Posterior vena cava (tissue), 2 donors: ENCODE measurements at places on chromosomes 12 and 14. TPM values are rescaled to one million over a fixed set of nuclear protein-coding genes. Genes with fewer than 3 reads are reported as not detected.

- no peak for DNase-seq
Measured at GRCh38 chr14:105456736-105457617, 17.6 kb upstream of the CRIP2 start.

DNA sequence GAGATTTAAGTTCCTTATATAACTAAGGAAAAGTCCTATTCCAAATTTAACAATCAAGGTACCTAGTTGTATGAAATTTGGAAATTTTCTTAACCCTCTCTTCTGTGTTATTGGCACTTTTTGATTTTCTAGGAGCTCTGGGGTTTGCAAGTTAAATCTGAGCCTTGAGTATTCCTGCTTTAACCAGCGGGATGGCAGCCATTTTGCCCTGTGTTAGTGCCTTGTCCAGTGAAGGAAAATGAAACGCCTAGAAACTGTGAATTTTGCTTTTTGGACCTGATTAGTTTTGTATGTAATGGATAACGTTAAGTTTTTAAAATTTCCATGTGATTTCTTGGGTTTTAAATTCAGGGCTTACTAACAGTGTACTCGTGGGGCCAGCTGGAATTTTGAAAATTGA, 45.1 kb downstream of the DIP2B start:
- no peak for DNase-seq

DNA sequence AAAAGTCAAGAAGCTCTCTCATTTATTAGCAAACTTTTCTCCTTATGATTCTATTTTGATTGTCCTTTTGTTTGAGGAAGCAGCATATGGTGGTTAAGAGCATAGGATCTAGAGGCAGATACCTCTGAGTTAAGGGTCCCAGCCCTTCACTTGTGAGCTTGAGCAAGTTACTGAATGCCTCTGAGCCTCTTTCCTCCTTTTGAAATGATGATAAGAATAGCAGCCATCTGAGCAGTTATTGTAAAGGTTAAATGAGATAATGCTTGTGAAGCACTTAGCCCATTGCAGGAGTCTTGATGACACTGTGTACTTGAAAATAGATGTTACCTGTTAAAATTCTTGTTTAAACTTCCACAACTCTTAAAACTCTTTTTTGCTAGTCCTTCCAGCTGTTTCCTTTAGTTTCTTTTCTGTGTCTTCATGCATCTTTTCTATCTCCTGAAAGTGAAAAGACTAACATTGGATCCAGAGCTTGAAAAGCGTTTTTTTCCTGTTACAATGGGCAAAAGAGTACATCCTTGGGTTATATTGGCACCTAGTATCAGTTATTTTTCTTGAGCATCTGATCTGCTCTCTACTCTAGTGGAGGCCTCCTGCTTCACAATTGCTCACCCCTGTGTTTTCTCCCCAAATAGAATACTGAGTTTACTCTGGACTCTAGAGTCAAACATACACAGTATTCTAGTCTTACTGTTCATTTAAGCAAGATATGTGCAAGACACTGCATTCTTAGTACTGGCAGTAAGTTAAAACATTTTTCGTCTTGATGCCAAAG, 3.1 kb downstream of the HIF1A start:
- DNase-seq, result no peak

- no peak for DNase-seq
Measured at GRCh38 chr12:4154672-4155225, 118.8 kb upstream of the CCND2 start.

DNA sequence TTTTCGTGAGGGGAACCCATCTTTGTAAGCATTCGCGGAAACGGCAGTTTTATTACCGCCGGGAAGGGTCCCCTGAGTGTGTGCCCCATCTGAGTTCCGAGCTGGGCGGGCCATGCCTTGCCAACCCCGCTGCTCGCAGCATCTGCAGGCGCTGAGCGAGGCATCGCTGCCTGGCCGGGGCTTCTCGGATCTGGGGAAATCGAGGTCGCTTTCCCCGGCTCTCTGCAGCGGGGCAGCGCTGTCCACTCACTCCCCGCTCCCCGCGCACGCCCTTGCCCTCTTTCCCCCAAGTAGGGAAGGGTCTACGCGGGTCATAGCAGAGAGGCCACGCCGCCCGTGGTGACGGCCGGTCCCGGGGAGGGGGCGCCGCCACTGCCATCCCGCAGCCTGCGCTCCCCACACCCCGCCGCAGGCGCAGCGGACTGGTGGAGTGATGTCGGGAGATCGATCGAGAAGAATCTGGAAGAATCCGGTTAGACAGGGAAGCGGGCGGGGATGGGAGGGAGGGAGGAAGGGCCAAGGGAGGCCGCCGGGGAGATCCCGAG, 507 bp upstream of the FKBP4 start:
- DNase-seq, result no peak

GRCh38 chr12:91356405-91356804, 173.8 kb upstream of the DCN start:
- no peak for DNase-seq

DNA sequence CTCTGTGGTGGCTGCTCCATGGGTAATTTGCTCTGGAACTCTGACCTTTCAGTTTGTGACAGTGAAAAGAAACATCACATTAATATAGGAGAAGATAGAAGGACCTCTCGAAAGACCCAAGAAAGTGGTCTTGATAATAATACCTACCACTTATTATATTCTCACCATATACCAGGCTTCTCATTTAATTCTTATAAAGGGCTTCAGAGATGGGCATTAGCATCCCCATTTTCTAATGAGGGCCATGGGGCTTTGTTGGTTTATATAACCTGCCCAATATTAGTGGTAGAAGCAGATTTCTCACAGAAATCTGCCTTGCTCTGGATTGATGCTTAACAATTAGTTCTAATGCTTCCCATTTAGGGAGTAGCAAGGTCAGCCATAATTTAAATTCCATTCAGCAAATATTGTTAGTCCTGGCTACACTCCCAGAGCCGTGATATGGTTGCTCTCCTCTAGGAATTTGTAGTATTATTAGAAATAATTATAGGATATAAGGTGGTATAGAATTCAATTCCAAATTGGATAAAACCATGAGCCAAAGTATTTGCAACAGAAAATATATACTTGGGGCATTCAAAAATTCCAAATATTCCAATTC, 7.4 kb upstream of the AMIGO2 start:
- DNase-seq, result no peak

- no peak for DNase-seq
Measured at GRCh38 chr12:122722387-122722786, 5.8 kb upstream of the HCAR3 start.

DNA sequence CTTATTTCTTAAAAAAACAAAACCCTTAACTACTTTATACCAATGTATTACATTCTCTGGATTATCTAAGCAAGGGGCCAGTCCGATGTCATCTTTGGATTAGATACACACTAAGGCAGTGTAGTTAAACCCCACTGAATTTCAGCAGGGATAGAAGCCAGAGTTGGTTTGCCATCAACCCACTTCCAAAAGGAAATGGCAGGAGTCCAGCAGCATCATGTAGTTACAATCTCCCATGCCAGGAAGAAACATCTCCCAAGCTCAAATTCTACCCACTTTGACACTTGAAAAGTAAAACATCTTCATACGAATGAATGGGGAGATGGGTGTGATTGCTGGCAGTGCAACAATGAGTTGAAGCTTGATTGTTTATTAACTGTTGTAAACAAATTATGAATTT, 203.5 kb upstream of the PLXNC1 start:
- no peak for DNase-seq

- DNase-seq, result no peak
Measured at GRCh38 chr12:106819991-106820390, 45.5 kb downstream of the RIC8B start.

GRCh38 chr12:107229827-107230226, 136.5 kb upstream of the CRY1 start:
- no peak for DNase-seq

DNA sequence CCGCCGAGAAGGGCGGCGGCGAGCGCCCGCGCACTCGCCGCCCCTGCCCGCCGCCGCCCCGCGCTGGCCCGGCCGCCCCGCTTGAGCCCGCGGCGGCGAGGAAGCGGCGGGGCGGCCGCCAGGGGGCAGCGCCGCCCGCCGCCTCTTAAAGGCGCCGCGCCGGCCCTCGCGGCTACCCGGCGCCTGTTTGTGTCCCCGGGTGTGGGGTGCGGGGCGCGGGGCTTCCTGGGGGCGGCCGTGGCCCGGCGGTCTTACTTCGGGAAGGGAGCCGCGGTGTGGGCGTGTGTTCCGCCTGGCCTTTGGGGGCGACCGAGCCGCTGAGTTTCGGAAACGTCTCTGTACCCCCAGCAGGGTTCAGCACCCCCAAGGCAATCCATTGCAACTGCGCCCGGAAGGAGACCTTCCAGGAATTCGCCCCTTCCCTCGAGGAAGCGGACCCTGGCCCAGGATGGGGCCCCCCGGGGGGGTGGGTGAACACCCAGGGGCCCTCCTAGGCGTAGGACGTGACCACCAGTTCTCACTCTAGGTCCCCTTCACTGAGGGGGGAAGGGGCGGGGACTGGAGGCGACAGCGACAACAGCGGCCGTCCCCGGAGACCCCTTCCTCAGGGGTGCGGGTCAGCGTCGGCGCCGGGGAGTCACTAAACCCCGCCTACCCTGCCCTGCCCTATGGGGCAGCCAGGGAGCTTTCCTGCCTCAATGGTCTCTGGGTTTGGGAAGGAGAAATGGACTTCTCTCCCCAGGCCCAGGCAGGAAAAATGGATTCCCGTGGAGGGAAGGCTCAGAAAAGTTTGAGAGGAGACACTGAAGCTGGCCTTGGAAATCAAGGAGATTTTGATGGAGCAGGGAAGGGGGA, at the start of gene ITPK1:
Gene ITPK1, minus strand, starts transcription at position 105 of the 855 bp plus-strand sequence. CDS start 762 bp downstream, outside the sequence.
- peak; percentile 86 for DNase-seq

DNA sequence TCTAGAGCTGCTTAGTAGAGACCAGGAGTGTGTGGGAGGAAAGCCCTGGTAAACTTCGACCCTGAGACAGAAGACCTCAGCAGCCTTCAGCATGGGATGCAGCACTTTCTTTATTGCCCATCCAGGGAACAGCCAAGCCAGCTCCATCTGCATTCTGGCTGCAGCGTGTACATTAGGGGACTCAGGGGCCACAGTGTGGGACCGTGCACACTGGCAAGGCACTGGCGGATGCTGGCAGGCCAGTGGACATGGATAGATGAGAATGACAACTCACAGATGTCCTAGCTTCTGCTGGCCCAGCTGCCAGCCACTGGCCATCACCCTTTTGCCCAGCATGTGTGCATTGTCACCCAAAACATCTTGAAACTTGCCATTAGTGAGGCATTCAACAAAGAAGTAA, 12.5 kb downstream of the PLD4 start:
- no peak for DNase-seq

- DNase-seq, result peak; percentile 84
Measured at GRCh38 chr12:123973552-123974341, 732 bp downstream of the ZNF664 start.

- no peak for DNase-seq
Measured at GRCh38 chr12:66187821-66188220, 1.2 kb upstream of the IRAK3 start.

DNA sequence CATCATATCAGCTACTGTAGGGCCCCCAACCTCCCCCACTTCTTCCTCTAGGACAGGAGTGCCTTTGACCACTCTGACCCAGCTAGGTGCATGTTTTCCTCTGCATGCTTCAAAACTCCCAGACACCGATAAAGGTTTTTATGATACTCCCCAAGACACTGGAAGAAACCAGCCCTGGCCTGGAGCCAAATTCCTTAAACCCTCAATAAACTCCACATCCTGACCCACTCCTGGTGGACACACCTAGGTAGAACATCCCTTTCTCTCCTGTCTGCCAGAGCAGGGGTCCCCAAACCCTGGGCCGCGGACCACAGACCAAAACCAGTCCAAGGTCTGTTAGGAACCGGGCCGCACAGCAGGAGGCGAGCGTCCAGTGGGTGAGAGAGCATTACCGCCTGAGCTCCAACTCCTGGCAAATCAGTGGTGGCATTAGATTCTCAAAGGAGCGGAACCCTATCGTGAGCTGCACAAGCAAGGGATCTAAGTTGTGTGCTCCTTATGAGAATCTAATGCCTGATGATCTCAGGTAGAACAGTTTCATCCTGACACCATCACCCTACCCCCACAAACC, 49.6 kb downstream of the NT5DC3 start:
- DNase-seq, result no peak

DNA sequence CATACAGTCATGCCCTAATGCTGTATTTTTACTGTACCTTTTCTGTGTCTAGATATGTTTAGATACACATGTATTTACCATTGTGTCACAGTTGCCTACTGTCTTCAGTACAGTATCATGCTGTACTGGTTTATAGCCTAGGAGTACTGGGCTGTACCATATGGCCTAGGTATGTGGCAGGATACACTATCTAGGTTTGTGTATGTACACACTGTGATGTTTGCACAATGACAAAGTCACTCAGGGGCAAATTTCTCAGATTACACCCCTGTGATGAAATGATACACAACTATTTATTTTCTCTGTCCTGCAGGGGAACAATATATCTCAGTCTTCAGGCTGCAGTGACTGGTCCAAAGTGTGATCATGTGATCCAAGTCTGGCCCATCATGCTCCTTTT, 1076.1 kb downstream of the VRK1 start:
- DNase-seq, result no peak

- DNase-seq, result no peak
Measured at GRCh38 chr12:48069241-48069640, 36.6 kb downstream of the SENP1 start.

DNA sequence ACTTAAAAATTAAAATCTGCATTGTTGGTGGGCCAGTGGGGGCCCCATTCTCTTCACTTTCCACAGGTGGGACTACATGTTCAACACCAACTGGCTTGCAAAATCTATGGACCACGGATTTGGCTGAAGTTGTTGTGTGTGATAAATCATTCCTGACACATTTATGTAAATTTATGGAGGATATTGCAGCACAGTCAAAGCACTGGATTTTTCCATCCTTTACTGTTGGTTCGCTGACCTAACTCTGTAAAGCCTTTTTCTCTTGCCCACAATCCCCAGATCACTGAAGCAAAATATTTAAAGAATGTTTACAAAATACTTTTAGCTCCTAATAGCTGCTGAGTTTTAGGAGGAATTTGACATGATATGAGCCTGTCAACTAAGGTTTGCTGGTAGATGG, 219.7 kb upstream of the PRICKLE1 start:
- DNase-seq, result no peak

GRCh38 chr14:73125746-73126145, 10.6 kb upstream of the PSEN1 start:
- no peak for DNase-seq

DNA sequence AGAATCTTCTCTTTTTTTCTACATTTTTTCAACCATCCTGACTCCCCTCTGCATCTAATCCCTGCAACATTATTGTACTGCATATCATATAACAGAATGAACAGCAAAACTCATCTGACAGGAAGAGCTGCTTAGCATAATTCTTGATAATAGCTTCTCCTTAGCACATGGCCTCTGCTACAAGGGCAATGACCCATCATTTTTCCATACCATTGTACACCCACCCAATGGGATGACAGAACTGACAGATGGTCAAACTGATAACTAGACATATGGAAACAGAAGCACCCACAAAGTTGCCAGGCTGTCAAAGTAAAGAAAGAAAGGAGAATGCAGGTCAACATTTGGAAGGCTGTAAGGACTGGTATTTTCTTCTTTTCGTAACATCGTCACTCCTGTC, 390.4 kb upstream of the USP15 start:
- DNase-seq, result no peak

Gene SLC16A7
- total RNA-seq, result 29.3 TPM

Gene PRH1
- total RNA-seq, result 19.2 TPM

Gene ANO2
- total RNA-seq, result 16.4 TPM

Gene TMEM121
- total RNA-seq, result 1.9 TPM

Gene OR4N5
- not detected for total RNA-seq

Gene HIP1R
- 12.8 TPM for total RNA-seq

Gene TIGAR
- 10.3 TPM for total RNA-seq

Gene LMO3
- 74.1 TPM for total RNA-seq
